H1 (cell line): ENCODE measurements at places on chromosomes 7 and 10.

- no peak for DNase-seq
Observed at GRCh38 chr7:109901926-109902325, 1189.0 kb upstream of the LRRN3 start.

- no peak for DNase-seq
Observed at GRCh38 chr10:116753759-116754158, 11.4 kb upstream of the HSPA12A start.

DNA sequence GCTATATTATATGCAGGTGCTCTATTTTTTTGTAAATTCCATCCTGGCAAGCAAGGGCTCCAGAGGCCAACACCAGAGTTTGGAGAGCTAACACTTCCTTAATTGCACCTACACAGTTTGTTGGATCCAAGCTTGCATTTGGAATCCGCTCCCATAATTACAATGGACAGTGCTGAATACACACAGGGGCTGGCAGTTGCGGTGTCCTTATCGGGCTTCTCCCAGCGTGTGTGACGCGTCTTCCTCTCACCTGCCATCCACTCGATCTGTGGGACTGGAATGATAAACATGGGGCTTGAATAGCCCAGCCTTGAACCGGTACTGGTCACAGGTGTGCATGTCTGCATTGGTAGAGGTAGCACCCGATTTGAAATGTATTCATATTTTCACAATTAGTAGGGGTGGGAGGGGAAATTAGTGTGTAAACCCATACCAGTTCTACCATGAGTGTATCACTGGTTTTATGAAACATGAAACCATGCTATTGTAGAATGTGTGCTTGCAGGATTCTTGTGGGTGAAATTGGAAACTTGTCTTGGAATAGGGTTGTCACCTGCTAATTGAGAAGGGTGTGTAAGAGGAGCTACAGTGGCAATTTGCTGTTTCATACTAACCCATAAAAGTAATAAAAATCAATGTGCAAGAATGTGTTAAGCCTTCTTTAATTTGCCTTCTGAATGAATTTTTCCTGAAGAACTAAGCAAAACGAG is 316.5 kb downstream of the WDR11 start:
- no peak for DNase-seq

DNA sequence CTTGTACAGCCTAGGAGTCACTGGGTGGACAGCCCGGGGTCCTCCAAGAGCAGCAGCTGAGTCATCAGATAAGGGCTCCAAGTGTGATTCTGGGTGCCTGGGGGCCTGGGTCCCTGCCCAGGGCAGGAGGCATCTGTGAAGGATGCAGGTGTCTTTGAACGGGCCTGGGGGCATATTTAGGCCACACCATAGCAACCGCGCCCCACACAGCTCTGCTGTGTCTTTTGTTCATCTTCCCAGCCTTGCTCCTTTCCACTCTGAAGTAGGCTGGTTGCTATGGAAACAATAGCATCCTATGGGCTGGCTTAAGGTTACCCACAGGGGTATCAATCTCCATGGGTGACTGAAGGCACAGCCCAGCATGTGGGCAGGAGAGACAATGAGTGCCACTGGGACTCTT is 324.7 kb downstream of the TCERG1L start:
- no peak for DNase-seq

- DNase-seq = no peak
Observed at GRCh38 chr7:150621376-150621775, 10.8 kb downstream of the GIMAP6 start.

- DNase-seq = no peak
Observed at GRCh38 chr10:43212043-43212721, 54.7 kb downstream of the RASGEF1A start.

GRCh38 chr10:96287392-96288105 is 16.2 kb upstream of the BLNK start:
- no peak for DNase-seq

GRCh38 chr10:121041906-121042305 is 190.7 kb downstream of the WDR11 start:
- no peak for DNase-seq
